Erythroblast (primary cell): ENCODE measurements at places on chromosomes 3 and 15.
A peak's percentile ranks its signal among the peaks of the same experiment; 100 is the strongest.

GRCh38 chr3:119681279-119681678 is 4.1 kb upstream of the COX17 start:
- peak; percentile 57 for DNase-seq

DNA sequence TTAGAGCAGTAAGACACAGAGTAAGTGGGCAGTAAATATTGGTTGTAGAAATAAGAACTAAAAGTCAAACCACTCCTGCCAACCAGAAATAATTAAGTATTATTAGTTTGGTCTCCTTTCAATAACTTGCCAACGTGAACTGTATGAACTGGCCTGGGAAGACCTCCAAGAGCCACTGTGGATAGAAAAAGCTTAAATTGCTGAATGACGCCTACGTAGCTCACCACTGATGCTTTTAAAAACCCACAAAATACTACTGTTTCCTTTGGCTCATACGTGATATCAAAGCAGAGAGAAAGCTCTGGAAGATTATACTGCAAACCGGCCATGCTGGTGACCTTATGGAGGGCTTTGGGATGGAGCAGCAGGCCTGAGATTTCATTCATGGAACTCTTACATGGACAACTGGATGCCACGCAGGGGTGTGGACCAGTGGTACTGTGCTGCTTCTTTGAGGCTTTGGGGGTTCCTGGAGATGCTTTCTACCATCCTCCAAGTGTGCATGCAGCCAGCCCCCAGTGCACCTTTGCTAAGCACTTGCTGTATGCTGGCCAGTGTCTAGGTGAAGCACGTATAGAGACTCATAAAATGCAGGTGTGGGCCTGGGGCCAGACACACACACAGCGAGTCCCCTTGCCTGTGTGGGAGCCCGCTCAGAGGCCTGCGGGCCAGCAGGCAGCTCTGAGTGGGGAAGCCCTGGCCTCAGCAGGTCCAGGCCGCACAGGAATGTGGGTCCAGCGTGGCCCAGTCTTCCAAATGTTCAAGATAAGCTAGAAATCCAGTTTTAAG is 66.8 kb downstream of the ABTB1 start:
- no peak for DNase-seq

- no peak for DNase-seq
Measured at GRCh38 chr3:69659180-69659910, 79.9 kb upstream of the MITF start.

- no peak for DNase-seq
Measured at GRCh38 chr3:13504161-13504831, 24.2 kb downstream of the HDAC11 start.

- DNase-seq, result peak; percentile 4
Measured at GRCh38 chr3:46027736-46028397, 584 bp upstream of the XCR1 start.

DNA sequence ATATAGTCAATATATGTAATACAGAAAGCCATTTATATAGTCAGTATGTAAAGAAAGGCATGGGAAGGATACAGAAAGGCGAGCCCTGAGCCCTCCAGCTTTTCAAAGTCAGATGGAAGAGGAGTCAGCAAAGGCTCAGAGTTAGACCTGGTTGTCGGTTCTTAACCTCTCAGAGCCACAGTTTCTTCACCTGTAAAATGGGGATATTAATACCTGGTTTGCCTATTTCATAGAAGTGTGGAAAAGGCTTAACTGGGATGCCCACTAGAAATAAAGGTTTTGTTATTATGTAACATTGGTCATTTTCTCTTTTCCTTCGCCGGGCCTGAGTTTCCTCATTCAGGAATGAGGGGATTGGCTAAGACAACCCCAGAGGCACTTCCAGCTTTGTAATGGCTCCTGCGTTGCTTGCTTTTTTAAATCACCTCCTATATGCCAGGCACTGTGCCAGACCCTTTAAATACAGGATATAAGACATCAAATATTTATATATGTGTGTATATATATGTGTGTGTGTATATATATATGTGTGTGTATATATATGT is 2.4 kb downstream of the CRELD1 start:
- DNase-seq, result no peak

- DNase-seq, result no peak
Measured at GRCh38 chr3:124680521-124680920, 49.7 kb upstream of the UMPS start.

- DNase-seq, result no peak
Measured at GRCh38 chr3:127753898-127754410, 68.4 kb downstream of the MGLL start.

DNA sequence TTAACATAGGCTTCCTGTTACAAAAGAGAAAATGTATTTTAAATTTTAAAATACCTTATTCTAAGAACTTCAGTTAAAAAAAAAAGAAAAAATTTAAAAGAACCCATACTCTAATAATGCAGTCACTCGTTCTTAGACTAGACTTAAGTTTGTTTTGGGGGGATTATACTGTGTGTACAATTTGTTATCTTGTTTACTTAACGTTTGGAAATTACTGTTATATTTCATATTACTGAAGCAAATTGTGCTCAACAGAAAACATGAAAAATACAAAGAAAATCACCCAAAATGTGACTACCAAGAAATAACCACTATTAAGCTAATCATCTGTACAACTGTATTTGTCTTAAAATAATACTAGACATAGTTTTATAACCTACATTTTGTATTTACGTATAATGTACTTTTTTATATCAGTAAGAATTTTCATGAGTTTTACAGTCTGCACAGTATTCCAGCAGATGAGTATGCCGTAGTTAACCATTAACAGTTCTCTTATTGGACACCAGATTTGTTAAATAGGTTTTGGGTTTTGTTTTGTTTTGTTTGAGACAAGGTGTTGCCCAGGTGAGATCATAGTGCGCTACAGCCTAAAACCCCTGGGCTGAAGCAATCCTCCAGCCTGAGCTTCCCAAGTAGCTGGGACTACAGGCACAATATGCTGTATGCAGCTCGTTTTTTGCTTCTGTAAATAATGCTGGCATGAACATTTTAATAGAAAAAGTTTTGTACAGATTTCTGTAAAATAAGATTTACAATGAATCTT is 88.8 kb upstream of the CHD2 start:
- DNase-seq, result no peak

DNA sequence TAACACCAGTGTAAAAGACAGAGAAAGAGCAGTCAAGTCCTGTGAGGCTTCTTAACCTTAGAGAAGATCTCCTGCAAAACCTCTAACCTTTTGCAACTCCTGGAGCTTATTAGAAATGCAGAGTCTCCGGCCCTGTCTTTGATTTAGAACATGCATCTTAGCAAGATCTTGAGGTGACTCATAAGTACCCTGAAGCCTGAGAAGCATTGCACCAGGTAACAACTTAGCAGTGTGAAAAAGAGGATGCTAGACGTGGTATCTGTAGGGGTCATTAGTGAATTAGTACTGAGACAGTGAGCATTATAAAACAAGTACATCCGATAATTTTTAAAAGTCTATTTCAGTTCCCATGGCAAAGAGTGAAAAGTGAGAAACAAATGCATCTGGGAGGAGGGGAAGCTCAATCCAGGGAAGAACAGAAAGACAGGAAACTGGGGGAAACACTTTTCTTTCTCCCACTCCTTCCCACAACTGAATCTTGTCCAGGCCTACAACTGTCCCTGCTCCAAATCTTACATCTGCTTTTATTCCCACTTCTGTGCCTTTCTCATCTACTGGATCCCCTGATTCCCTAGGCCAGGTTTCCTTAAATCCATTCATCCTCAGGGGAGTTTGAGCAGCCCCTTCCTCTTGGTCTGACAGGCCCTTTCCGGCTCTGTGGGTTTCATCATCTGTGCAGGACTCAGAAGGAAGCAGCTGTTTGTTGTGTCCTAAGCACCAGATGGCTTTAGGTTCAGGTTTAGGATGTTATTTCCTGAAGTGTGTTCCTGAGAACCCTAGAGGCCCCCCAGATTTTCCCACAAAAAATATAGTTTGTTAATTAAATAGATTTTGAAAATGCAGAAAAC is 128.1 kb upstream of the IL12A start:
- no peak for DNase-seq

- peak; percentile 46 for DNase-seq
Measured at GRCh38 chr15:33910741-33911140, 57.6 kb upstream of the CHRM5 start.

DNA sequence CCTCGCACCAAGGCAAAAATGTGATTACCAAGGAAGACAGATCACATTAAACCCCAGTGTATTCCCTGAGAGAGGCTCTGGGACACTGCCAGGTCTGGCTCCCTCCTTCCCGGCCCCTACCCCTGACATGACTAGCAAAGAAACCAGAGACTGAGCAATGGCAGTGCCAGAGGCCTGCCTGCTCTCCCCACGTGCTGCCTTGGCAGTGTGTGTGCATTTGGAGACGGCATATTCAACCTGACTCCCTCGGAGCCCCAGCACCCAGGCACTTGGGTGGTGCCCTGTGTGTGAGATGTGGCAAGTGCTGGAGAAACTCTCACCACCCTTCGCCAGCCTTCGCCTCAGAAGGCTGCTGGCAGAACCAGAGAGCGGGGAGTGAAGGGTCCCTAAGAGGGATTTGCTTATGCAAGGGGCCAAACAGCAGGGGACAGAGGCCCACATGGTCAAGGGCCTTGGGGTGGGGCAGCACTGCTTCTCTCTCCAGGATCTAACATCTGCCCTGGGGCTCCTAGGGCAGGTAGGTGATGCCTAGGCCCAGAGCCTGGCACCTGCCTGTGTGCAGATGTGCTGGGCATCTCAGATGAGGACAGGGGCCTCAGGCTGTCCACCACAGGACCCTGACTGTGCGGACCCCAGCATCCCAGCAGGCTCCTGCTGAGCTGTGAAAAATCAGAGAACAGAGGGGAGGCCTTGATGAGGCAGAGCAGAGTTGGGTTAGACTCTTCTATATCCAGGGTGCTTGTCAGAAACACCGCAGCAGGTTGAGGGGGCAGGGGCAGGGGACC is 23.6 kb upstream of the PLXNA1 start:
- DNase-seq, result no peak

DNA sequence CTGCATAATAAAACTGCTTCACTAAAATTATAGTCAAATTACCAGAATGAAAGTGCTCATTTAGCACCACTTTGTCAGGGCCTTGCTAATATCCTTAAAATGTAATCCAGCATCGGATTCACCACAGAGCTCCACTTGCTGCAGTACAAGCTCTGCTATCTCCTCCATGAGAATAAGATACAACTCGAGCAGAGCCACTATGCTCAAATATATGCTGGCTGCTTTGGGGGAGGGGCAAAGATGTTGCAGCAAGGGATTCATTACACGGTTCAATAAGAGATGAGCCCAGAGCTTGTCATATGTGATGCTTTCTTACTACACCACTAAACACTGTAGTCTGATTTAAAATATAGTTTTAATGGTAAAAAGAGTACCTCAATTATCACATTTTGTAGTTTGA is 72.2 kb downstream of the DLG1 start:
- DNase-seq, result no peak

DNA sequence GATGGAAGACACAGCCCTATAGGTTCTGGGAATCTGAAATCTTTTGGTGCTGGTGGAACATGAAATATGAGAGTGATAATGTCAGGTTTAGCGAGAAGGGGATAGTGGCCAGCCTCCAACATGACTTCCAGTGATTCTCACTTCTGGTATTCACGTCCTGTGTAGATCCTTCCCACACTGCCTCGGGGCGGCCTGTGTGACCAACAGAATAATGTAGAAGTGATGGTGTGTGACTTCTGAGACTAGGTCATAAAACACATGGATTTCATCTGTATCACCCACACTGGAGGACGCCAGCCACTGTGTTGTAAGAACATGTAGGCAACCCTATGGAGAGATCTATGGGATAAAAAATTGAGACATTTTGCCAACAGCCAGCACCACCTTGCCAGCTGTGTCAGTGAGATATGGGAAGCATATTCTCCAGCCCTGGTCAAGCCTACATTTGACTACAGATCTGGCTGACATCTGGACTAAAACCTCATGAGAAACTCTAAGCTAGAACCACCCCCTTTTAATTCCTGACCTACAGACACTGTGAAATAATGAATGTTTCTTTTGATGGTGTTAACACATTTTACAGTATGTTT is 25.5 kb upstream of the NUDT16 start:
- DNase-seq, result peak; percentile 84

DNA sequence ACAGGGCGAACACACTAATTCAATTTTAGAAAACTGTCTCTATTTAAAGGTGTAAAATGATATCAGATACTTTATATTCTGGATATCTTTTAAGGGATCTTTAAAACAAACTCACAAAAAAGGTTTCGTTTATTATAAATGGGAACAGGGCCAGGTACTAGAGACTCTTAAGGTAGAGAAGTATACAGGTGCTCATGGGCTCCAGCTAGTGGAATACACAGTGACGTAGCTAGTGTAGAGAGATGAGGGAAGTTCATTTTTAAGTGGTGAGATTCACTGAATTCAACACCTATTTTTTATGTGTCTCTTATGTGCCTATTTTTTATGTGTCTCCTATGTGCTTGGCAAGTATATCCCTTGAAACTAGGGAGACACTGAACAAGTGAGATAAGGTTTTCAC is 132.7 kb upstream of the FAM3D start:
- no peak for DNase-seq

DNA sequence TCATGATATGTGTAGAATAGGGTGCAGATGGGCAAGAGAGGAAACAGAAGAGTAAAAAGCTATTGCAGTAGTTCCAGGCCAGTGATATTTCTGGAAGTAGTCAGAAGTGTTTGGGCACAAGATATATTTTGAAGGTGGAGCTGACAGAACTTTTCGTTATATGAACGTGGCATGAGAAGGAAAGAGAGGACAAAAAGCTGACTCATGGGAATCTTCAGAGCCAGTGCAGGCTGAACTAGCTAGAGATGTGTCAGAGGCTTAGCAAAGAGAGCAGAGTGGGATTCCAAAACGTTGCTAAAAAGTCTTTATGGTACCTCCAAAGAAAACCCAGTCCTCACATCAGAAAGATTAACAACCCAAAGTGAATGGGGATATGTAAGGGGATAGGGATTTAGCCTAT is 28.7 kb downstream of the TRIM69 start:
- no peak for DNase-seq

DNA sequence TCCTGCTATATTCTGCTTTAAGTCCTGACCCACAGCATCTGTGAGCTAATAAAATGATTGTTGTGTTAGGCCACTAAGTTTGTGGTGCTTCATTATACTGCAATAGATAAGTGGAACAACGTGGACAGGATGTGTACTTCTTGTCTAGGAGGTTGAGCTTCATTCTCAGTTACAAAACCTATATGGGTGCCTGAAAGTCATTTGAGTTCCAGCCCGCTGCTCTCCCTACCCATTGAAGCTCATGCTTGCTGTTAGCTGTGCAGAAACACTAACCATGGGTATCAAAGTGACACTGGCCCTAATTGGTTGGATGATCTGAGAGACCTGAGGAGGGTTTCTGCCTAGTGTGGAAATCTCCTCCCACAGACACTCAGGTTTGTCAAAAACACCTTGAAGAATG is 357.2 kb downstream of the PDCD6IP start:
- no peak for DNase-seq
